ENCODE measurements at places on chromosomes 7 and 10.

DNA sequence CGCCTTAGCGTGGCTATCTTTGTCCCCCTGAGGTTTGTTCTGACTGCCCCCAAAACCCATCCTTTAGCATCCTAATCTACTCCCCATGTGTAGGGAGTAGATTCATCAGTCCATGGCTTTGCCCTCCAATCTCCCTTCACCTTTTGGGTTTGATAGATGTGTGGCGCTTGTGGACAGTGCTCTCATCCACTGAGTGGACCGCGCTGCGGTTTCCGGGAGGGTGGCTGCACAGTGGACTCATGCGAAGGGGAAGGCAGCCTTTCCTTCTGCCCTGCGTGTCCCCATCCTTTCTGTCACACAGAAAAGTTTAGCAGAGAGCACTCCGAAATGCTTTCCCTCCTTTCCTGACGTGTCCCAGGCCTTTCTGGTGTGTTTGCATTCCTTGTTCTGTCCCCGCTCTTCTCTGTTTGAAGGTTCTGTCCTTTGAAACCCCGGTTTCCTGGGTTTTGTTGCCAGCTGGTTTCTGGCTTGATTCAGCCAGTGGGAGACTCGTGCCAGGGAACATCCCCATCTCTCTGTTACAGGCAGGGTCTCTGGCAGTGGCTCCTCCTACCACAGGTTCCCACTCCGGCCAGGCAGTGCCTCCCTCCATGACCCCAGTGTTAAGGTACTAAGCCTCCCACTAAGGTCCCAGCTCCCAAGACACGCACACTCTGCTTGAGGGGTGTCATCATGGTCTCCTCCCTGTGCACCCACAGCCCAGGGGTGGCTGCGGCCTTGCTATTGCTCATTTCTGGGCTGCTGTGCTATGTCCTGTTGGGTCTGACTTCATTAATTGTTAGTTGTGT lies 547.7 kb upstream of the DPP6 start:
- DNase-seq = no peak

DNA sequence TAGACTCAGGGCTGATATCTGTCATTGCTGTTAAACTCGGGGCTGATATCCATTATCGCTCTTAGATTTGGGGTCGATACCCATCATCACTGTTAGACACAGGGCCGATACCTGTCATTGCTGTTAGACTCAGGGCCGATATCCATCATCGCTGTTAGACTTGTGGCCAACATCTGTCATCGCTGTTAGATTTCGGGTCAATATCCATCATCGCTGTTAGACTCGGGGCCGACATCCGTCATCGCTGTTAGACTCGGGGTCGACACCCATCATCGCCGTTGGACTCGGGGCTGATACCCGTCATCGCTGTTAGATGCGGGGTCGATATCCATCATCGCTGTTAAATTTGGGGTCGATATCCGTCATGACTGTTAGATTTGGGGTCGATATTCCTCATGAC lies 54.8 kb downstream of the BEND7 start:
- no peak for DNase-seq

- no peak for DNase-seq
Observed at GRCh38 chr7:138032186-138032585, 30.3 kb upstream of the CREB3L2 start.

DNA sequence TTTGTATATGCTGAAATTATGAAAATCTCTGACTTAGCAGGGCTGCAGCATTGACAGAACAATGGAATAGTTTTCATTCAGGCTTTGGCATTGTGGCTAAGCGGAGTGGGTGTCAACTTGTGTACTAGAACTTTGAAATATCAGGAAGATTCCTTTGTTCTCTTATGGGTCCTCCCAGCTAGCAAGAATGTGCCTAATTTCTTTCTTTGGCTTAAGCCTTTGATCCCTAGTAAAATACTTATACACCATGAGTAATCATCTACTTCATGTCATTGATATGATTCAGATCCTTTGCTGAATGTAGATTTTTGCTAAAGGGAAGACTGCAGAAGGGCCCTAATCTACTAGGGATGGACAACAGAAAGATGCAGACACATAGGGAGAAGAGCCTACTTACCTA lies 6.2 kb downstream of the AVL9 start:
- DNase-seq = no peak

- DNase-seq = no peak
Observed at GRCh38 chr7:122846591-122846990, 39.7 kb downstream of the CADPS2 start.

GRCh38 chr7:142483659-142484317 lies 225.9 kb upstream of the PRSS58 start:
- no peak for DNase-seq

Measured in H1 (cell line).